Skeletal muscle cell (primary cell): ENCODE measurements at places on chromosomes 2 and 18.
A peak's percentile ranks its signal among the peaks of the same experiment; 100 is the strongest.

DNA sequence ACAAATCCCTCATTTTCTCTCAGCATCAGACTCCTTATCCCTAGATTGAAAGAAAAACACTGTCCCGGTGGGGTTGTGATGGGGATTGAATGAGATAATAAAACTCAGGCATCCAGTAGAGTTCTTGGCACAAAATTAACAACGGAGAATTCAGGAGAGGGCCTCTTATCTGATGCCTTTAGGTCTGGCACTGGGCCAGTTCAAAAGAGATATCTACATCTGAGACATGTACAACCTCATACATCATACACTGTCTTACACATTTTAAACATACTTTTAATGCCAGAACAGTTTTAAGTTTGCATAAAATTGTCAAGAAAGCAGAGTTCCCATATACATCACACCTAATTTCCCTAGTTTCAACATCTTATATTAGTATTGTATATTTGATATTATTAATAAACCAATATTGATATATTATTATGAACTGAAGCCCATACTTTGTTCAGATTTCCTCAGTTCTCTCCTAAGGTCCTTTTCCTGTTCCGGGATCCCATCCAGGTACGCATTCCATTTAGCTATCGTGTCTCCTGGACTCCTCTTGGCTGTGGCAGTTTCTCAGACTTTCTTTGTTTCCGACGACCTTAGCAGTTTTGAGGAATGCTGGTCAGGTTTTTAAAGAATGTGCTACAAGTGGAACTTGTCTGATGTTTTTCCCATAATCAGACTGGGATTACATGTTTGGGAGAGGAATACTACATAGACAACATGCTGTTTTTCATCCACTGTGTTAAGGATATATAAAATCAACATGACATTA lies 27.8 kb downstream of the NXPH2 start:
- no peak for DNase-seq

- DNase-seq = no peak
Measured at GRCh38 chr2:20565623-20566236, 85.2 kb downstream of the HS1BP3 start.

- peak; percentile 26 for DNase-seq
Measured at GRCh38 chr2:102915128-102915527, 153.3 kb downstream of the TMEM182 start.

DNA sequence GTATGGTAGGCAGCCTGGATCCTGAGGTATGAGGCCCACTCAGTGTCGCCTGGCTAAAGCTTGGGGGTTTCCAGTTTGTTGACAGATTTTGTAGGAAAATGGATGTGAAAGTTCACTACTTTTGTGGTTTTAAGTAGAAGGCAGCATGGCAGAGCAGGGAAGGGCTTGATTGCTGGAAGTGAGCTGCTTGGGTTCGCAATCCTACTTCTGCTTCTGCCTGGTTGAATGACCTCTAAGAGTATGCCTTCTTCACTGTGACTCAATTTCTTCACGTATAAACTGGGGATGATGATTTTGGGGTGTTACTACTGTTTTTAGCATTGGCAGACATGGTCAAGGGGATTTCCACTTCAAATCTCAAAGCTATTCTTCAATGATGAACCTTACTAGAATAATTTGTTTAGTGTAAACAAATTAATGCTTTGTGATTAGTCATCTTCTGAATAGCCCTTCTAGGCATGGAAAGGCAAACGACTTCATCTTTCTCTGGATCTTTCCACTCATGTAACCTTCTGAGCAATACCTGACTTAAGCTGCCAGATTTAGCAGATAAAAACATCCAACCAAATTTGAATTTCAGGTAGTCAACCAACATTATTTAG lies 13.2 kb downstream of the BMP10 start:
- no peak for DNase-seq

DNA sequence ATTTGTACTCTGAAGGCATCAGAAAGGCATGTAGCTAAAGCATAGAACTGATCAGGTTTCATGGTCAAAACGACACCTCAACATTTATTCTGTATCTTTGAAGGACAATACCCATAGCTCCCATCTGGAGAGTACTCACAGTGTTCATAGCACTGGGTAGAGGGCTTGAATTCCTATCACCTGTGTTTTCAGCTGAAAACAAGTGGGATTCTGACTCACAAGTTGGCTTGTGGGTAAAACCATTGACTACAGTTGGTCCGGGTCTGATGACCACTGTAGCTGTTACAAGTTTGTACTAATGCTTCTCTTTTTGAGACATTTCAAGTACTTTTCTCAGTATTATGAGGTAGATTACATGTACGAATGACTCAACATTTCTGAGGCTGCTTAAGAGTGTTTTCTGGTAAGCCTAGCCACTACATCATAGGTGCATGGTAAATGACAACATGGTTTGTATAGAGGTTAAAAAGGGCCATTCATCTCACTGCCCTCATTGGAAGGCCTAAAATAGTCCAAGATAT lies 68.6 kb upstream of the PELI1 start:
- DNase-seq = peak; percentile 86

- no peak for DNase-seq
Measured at GRCh38 chr2:209570194-209570593, 146.3 kb downstream of the MAP2 start.

DNA sequence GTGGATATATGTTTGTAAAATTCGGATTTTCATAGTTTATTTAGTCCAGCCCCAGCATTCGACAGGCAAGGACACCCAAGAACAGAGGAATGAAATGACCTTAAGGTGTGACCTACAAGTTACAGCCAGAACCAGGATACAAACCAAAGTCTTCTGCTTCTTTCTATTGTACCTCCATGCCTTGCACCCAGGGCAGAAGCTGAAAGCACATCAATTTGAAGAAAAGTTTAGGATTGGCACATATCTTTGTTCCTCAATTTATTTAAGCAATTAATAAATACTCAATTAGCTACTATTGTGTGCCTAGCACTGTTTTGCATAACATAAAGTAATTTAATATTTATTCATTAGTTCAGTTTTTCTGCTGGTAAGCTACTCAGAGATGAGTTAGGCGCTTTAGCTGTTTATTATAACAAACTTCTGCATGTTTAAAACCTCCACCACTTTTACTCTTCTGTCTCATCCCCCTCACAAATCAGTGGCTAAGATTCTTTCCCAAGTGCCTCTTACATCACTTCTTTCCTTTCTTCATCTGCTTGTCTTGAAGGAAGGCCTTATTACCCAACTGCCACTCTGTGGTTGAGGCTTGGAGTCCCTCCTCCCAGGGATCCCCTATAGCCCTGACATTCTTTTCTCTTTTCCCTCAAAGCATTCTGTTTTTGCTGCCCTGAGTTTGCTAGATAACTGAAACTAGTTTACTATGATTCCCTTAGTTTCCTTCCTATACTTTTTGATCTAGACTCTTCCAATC lies 37.1 kb upstream of the DARS1 start:
- DNase-seq = no peak

DNA sequence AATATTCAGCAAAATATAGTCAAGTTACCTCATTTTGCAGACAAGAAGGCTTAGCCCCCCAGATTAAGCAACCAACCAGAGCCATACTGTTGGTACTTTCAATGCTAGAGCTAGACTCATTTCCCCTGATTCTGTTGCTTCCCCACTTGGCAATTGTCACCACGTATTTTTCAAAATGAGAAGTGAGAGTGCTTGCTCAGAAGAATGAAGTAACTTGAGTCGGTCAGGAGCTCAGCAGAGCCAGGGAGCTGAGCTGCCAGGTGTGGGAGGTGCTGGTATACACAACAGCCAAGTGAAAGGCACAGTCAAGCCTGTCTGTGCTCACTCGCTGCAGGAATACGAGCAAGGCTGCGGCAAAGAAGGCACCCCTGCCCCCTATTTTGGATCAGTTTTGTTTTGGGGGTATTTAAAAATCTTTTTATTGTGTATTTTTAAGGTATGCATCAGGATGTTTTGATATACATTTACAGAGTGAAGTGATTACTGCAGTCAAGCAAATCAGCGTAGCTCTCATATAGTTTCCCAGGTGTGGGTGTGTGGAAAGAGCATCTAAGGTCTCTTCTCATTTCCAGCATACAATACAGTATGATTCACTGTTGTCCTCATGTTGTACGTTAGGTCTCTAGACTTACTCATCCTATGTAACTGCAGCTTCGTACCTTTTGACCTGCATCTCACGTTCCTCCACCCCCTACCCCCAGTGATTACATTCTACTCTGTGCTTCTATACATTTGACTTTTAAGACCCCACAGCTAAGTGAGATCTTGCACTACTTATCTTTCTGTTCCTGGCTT lies 62.4 kb downstream of the MRPS9 start:
- DNase-seq = no peak

DNA sequence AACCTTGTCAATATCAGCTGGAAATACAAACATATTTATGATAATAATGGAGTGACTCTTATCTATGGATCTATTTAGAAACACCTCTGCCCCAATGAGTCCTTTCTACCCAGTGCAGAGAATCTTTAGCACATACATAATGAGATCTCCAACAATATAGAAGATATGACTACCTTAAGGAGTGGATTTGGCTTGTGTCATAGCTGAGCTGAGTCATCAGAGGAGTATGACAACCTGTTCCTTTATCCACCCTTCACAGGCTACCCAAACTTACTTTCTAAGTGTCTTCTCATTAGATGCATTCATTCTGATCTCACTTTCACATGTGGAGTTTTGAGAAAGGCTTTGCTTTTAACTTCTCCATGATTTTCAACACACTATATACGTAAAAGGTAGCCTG lies 1218.9 kb downstream of the DSC3 start:
- no peak for DNase-seq

- DNase-seq = peak; percentile 68
Measured at GRCh38 chr18:62281684-62282083, 43.4 kb upstream of the TNFRSF11A start.

GRCh38 chr2:239756790-239757760 lies 268.1 kb downstream of the NDUFA10 start:
- DNase-seq = no peak

GRCh38 chr2:237660381-237660900 lies 33.1 kb downstream of the LRRFIP1 start:
- DNase-seq = no peak

DNA sequence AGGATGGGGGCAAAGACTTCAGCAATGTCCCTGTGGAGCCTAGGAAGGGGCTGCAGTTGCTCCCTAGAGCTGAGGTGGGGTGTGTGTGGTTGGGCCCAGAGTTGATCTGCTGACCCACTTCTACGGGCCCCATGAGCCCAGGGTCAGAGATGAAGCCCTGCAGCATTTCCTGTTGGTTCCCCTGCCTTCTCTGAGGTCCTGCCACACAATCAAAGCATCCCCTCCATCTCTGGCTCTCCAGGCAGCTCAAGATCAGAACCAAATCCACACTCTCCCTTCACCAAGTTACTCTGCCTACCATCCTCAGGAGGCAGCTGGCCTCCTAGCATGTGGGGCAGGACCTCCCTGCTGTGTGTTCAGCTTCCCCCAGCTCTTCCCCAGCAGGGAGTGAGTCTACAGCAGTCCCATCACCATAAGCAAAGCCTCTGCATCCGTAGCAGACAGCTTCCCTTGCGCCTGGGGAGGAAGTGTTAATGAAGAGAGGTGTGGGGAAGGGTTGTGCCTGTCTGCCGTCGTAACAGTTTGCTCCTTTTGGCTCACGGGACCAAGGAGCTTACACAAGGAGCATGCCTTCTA lies 26.9 kb downstream of the TMEM247 start:
- no peak for DNase-seq

DNA sequence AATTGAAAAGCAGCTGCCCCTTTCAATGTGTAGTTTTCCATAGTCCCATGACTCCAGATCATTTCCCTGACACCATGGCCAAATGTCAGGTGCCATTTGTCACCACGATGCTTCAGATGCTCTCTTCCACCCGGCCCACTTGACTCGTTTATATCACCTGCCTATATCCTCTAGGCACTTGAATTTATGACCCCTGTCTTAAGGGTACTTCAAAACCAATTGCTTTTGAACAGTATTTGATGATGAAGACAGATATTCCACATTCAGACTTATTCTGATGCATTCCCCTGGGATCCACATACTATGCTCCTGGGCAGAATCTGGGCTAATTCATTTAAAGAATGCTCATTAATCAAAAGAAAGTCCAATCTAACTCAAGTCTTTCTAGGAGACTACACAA lies 16.9 kb upstream of the RHBDD1 start:
- no peak for DNase-seq

- DNase-seq = no peak
Measured at GRCh38 chr18:22169889-22170420, 566 bp downstream of the GATA6 start.

- no peak for DNase-seq
Measured at GRCh38 chr18:74284191-74284979, 7.4 kb downstream of the CYB5A start.

GRCh38 chr2:191296083-191297006 lies 51.1 kb downstream of the MYO1B start:
- DNase-seq = no peak

DNA sequence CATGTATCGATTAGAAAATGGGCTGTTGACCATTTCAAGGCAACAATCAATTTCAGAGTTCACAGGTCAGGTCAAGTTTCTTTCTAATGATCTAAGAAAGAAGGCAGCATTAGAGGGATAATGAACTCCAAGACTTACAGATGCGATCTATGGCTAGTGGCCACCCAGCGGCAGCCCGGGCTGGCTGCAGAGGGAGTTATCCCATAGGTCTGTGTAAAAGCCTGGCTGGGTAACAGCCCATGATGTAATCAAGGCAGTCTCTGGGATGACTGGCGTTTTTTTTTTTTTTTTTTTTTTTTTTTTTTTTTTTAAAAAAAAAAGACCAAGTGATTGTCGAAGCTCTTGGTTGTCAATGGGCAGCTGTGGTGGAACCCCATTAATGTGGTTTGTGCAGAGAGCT lies 171.1 kb upstream of the SKOR2 start:
- no peak for DNase-seq

- DNase-seq = no peak
Measured at GRCh38 chr2:24577481-24577880, 86.4 kb downstream of the NCOA1 start.

GRCh38 chr2:228083131-228083530 lies 98.4 kb downstream of the SPHKAP start:
- DNase-seq = no peak

DNA sequence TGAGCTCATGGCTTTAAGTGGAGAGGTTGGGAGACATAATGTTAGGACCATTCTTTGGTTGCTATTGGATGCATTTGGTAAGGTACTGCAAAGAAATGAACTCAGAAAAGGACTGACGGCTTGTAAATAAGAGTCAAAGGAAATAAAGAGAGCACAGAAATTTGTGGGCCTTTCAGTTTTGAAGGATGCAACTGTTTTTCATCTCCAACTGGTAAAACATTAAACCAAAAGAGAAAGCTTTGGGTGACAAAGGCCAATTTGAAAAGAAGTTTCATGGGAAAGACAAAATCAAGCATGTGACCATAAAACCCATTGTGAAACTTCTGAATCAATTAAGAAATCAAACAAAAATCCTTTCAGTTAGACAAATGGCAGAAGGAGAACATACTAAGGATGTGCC lies 77.8 kb upstream of the SPOPL start:
- no peak for DNase-seq

GRCh38 chr2:185484602-185485001 lies 254.0 kb upstream of the FSIP2 start:
- no peak for DNase-seq

DNA sequence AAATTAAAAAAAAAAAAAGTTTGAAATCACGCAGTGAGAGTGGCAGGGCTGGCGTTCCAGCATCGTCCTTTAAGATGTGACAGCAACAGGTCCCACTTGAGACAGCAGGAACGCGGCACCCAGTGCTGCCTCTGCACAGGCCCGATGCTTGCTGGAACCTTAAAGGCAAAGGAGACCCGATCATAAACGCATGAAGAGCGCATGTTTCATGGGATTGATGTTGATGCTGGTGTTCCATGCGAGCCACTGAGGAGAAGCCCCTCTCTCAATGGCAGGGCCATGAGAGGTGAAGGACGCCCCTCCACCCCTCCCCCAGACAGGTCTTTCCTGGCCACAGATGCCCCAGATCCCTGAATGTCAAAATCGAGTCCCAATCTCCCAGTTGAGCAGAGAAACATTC lies 17.9 kb upstream of the ALPI start:
- DNase-seq = no peak

GRCh38 chr2:219344751-219345430 lies 12.3 kb upstream of the RESP18 start:
- no peak for DNase-seq
